ENCODE measurements at places on chromosomes 2 and 18. TPM values are rescaled to one million over a fixed set of nuclear protein-coding genes. Genes with fewer than 3 reads are reported as not detected.
A peak's percentile ranks its signal among the peaks of the same experiment; 100 is the strongest.

DNA sequence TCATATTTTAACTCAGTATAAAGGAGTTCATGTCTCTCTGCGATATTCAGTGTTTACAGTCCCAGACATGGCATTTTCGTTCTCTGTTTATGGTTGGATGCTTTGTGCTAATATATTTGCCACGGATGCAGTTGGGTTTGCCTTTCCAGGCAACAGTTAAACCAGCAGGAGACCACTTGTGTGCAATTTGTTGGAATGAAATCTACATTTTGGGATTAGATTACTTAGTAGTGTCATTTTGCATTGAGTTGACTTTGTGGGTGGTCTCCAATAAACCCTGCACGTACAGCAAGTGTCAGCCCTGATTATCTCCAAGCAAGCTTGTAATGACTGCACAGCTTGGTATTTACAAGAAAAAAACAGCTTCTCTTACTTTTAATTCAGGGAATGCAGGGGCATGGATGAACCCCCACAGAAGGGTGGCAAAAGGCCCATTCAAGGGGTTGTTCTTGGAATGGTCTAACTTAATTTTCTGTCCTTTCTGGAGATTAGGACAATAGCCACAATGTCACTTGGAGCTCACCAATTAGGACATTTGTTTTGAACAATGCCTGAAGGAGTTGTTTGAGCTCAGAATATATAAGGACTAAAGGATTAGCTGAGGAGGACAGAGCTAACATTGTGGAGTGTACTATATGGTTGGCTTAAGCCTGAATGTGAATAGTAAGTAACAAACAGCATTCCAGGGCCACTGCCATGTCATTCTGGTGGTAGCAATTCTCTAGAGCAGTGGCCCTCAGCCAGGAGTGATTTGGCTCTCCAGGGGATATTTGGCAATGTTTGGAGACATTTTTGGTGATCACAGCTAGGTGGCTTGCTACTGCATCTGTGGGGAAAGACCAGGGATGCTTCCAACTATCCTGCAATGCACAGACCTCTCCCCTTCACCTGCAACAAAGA, 121.5 kb downstream of the SLC4A3 start:
- DNase-seq = no peak

GRCh38 chr18:50687491-50687890, 127.6 kb downstream of the MAPK4 start:
- DNase-seq = no peak

- DNase-seq = no peak
These were observed 35.4 kb upstream of the REEP1 start for GRCh38 chr2:86372641-86373502.

DNA sequence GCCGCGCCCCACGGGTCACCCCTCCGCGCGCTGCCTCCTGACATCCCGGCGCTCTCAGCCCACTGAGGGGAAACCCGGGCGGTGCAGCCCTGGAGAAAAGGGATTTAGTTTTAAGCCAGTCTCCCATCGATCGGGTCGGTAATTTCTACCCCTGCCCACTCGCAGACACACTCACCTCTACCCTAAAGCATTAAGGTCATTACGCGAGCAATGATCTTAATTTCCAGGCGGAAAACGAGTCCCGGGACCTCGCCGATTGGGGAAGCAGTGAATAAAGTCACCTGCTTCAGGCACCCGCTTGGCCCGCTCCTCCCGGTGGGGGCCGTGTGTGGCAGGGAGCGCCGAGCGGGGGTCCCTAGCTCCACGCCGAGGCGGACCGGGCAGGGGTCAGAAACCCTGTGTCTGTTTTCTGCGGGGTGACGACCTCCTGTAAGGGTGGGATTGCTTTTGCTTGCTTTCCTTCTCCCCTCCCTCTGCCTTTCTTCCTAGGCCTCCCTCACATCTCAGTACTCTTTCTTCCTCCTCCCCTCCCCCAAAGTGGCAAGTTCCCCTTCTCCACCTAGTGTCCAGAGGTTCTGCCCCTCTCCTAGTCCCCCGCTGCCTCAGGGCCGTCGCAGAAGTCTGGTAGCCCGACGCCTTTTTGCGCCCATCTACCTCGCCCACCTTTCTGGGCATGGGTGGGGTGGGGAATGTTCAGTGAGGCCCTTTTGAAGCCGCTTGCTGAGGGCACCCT, 142.6 kb downstream of the MEIS1 start:
- DNase-seq = no peak

GRCh38 chr18:26096852-26097251, 6.4 kb upstream of the SS18 start:
- no peak for DNase-seq

DNA sequence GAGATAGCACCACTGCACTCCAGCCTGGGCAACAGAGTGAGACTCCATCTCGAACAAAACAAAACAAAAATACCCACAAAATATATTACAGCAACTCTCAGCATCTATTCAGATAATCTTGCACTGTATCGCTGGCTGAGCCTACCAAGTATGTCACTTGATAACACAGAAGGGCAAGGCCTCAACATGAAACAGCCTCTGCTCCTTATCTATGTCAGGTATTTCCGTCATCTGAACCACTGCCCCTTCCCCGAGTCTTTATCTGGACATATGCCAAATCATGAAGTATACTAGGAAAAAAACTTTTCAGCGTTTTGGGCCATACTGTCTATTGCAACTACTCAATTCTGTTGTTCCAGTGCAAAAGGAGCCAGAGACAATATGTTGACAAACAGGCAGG, 17.7 kb downstream of the PDIA6 start:
- no peak for DNase-seq

DNA sequence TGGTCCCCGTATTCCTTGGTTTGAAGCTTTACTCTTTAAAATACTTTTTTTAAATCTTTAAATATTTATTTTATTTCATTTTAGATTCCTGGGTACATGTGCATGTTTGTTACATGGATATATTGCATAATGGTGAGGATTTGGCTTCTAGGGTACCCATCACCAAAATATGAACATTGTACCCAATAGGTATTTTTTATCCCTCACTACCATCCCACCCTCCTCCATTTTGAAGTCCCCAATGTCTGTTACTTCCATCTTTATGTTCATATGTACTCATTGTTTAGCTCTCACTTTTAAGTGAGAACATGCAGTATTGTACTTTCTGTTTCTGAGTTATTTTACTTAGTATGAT, 59.5 kb upstream of the IL1RL1 start:
- no peak for DNase-seq

GRCh38 chr18:55838319-55838718, 250.3 kb upstream of the TCF4 start:
- DNase-seq = no peak

DNA sequence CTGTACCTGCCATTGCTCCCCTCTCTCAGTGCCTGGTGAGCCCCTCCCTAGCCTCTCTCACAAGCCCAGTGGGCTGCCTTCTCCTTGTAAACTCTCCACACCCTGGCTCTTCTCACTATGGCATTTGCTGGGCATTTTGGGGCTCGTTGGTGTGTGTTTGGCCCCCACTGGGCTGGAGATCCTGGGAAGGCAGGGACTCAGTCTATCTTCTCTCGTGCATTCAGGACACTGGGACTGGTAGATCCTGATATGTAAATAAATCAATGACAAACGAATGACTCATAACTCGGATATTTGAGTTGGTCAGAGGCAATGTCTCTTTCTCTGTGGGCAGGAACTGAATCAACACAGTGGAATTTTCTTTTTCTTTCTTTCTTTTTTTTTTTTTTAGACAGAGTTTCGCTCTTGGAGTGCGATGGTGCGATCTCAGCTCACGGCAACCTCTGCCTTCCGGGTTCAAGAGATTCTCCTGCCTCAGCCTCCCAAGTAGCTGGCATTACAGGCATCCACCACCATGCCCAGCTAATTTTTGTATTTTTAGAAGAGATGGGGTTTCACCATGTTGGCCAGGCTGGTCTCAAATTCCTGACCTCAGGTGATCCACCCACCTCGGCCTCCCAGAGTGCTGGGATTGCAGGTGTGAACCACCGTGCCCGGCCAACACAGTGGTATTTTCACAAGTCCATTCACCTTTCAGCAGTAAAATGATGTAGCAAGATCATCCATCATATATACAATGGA, 144.6 kb upstream of the SPRED2 start:
- DNase-seq = peak; percentile 39

- DNase-seq = no peak
These were observed 20.7 kb downstream of the LIPG start for GRCh38 chr18:49582579-49582978.

Gene GLS
- total RNA-seq = 312 TPM

Gene CHMP1B
- 39.1 TPM for total RNA-seq

Gene IL36G
- not detected for total RNA-seq

Gene CGREF1
- 4.1 TPM for total RNA-seq

Gene IL37
- not detected for total RNA-seq

Gene SCN2A
- 5.3 TPM for total RNA-seq

Gene DLGAP1
- total RNA-seq = 7.5 TPM

Measured in urinary bladder (tissue), 4 donors.